Skeletal muscle cell (primary cell): ENCODE measurements at places on chromosomes 6 and 20.

DNA sequence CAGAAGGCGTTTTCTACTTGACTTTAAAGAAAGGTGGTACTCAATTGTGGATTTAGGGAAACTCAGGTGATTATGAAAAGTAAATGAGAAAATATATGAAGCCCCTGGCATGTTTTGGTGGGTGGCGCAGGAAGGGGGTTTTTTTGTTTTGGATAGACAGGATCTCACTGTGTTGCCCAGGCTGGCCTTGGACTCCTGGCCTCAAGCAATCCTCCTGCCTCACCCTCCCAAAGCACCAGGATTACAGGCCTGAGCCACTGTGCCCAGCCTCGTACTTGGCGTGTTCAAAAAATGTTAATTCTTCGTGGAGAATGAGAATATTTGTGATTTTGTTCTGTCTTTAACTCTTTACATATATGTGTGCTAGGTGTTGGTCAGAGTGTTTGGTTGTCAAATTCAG is 32.1 kb upstream of the C20orf144 start:
- DNase-seq = no peak

DNA sequence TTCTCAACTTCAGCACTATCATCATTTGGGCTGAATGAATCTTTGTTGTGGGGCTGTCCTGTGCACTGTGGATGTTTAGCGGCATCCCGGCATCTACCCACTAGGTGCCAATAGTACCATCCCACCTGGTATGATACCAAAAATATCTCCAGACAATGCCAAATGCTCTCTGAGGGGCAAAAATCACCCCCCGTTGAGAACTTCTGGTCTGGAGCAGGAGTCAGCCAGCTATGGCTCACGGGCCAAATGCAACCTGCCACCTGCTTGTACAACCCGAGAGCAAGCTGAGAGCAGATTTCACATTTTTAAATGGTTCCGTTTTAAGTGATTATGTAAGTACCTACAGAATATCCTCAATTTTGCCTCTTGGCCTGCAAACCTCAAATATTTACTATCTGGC is 26.8 kb downstream of the KCNB1 start:
- no peak for DNase-seq

GRCh38 chr20:19304389-19304788 is 91.9 kb downstream of the SLC24A3 start:
- DNase-seq = no peak

GRCh38 chr6:19997104-19997503 is 159.9 kb downstream of the ID4 start:
- no peak for DNase-seq

- no peak for DNase-seq
Observed at GRCh38 chr6:47524136-47524845, 46.7 kb downstream of the CD2AP start.

DNA sequence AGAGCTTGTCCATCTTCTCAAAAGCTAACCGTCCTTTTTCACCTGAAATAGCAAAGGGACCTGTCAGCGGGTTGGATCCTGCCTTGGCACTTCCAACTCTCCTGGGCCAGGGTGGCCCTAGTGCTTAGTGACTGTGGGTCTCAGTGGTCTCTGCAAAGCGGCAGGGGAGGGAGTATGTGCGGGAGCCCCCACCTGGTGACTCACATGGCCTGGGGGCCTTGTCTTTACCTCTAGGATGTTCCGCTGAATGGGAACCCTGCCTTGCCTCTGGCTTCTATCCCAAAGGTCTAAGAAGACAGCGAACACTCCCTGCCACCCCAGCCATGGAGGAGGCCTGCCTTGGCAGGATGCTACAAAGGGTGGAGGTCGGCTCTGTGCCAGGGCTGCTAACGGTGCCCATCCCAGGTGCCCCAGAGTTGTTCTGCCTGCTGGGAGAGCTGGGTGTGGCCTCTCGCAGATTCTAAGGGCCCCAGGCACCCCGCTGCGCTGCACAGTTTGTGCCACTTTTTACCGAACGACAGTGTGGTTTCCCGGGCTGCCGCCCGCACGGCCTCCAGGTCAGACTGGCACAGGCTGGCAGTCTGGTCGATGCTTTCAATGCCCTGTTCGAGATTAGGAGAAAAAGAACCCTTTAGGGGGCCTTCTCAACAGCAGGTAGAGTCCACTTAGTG is 77.2 kb downstream of the PTPN1 start:
- DNase-seq = no peak
